ENCODE measurements at places on chromosomes 4 and X.

- H3K4me1 ChIP-seq, result no peaks in the 10 kb centered on the region
- no peaks in the 10 kb centered on the region for H3K36me3 ChIP-seq
- no peak overlapping the region for H3K27ac ChIP-seq
Observed at GRCh38 chrX:25028726-25029125, 13.0 kb upstream of the ARX start.

DNA sequence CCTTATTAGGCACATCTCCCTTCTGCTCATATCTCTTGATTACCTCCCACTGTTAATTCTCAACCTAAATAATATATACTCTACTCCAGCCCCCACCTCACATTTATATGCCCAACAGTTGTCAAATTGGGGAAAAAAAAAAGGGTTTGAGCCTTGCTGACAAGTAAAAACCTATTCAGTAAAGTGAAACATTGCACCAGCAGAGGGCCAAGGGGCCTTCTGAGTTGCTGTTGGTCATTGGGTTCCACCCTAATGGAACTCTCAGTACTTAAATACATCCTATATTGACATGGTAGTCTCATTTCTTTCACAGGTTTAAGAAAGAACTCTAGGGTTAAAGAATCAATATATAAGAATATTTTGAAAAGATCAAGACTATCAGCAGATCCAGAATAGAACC is 362.2 kb downstream of the SMARCA1 start:
- H3K27me3 ChIP-seq, result no peaks in the 10 kb centered on the region
- no peak for ATAC-seq
- H3K27ac ChIP-seq, result no peak overlapping the region
- H3K36me3 ChIP-seq, result no peaks in the 10 kb centered on the region
- no peak overlapping the region for H3K4me3 ChIP-seq
- no peaks in the 10 kb centered on the region for H3K4me1 ChIP-seq

DNA sequence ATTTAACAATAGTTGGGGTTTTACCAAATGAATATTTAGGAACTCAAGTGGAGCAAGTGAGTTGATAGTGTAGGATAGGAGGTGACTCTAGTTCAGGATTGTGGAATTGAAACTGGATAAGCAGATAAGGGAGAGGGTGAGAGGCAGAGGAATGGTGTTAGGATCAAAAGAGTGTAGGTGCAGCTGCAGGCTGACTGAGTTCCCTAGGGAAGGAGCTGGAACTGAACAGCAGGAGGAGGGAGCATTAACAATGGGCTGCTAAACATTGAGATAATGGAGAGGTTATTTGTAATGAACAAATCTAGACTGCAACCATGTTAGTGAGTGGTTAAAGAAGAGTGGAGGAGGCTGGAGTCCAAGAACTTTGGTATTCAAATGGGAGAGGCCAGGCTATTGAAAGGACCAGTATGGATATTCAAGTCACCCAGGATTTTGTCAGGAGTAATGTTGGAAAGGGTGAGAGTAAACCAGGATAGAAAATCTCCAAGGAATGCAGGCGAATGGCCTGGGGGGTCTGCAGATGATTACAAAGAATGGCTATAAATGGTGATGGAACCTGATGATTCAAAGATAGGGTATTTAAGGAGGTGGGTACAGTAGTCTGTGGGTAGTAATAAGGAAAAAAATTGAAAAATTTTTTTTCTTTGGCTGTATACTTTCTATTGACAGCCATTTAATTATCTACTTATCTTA is 497.1 kb upstream of the TENM3 start:
- no peaks in the 10 kb centered on the region for H3K27me3 ChIP-seq
- H3K4me1 ChIP-seq, result no peaks in the 10 kb centered on the region

DNA sequence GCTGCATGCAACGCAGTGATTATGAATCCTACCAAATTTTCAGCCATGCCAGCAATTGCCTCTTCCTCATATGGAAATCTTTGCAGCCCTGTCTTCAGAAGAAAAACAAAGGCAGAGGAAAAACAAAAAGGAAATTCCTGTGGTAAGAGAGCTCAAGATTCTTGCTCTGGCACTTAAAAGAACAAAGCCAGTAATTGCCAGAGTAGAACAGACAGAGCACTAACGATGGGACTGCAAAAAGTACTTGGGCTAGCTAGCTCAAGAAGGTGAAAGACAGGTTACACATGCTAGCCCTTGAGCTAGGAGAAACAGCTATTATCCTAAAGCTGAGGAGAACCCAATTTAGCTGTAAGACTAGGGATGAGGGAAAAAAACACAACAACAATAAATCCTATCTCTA is 582.3 kb downstream of the KCNIP4 start:
- no peaks in the 10 kb centered on the region for H3K27me3 ChIP-seq
- ATAC-seq, result no peak
- H3K27ac ChIP-seq, result no peak overlapping the region

DNA sequence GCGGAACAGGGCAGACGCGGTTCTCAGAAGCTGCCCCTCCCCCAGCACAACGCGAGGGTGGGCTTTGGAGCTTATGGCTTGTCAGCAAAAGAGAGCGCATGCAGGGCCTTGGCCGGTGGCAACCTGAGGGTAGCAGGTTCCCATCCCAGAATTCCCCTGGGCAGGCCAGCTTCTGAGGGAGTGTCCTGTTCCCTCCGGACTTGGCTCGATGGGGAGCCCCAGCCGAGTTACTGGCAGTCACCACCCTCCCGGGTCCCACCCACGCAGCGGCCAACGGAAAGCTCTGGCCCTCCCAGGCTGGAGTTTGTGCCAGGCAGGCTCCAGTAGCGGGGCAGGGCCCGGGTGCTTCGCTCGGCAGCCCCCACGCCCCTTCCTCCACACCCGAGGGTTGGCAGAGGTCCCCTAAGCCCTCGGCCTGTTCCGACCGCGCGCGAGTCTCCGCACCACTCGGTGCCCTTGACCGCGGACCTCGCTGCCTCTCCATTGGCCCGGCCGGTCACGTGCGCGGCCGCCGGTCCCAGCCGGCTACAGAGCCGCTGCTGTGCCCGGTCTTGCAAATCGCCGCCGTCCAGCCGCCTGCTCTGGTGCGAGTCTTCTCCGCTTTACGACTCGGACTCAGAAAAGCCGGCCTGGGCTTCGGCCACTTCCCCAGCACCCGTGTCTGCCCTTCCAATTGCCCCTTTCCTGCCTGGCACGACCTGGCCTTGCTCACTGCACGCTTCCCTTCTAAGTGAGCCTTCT is 20.9 kb upstream of the MTM1 start:
- no peaks in the 10 kb centered on the region for H3K27me3 ChIP-seq
- H3K4me1 ChIP-seq, result peaks cover 23% of the 10 kb centered on the region
- peak overlapping the region; percentile 47 for H3K4me3 ChIP-seq
- H3K36me3 ChIP-seq, result no peaks in the 10 kb centered on the region
- peak; percentile 89 for ATAC-seq
- H3K27ac ChIP-seq, result peak overlapping the region; percentile 78

- H3K4me1 ChIP-seq, result no peaks in the 10 kb centered on the region
- H3K27me3 ChIP-seq, result no peaks in the 10 kb centered on the region
Observed at GRCh38 chrX:7266288-7266687, 118.3 kb upstream of the PUDP start.

DNA sequence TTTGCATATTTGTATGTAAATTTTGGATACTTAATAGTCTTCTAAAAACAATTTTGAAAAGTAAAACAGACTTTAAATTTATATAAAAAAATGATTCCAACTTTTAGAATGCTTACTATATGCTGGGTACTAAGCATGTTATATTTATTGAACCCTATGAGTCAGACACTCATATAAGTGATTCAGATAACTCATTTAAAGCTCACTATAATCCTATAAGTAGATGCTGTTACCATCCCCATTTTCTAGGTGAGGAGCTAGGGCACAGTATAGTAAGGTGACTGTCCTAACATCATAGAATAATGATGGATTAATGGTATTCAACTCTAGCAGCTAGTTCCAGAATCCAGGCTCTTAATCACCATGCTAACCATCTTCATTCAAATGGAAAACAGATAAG is 877.0 kb upstream of the GRID2 start:
- H3K36me3 ChIP-seq, result no peaks in the 10 kb centered on the region
- no peaks in the 10 kb centered on the region for H3K4me1 ChIP-seq
- no peak overlapping the region for H3K4me3 ChIP-seq
- H3K27me3 ChIP-seq, result no peaks in the 10 kb centered on the region

GRCh38 chr4:140857111-140857510 is 100.9 kb upstream of the TBC1D9 start:
- H3K4me3 ChIP-seq, result no peak overlapping the region
- H3K36me3 ChIP-seq, result no peaks in the 10 kb centered on the region
- no peak for ATAC-seq
- H3K27me3 ChIP-seq, result no peaks in the 10 kb centered on the region

DNA sequence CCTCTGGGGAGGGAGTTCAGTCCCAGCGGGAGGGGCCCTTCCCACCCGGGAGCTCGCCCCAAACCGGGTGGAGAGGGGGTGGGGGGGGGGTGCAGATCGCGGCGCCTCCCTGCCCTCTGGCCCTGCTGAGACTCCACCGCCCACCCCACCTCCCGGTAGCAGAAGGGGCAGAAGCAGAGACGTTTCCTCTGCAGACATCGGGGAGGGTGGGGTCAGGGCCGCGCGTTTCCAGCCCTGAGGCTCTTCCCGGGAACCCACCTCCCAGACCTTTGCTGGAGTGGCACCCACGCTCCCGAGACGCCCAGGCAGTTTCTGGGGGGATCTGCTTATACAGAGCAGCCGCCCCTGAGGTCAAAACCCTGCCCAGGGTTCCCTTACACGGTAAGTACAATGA is 30.2 kb downstream of the CPLX1 start:
- H3K27me3 ChIP-seq, result peaks cover 82% of the 10 kb centered on the region
- no peak for ATAC-seq
- H3K27ac ChIP-seq, result no peak overlapping the region

DNA sequence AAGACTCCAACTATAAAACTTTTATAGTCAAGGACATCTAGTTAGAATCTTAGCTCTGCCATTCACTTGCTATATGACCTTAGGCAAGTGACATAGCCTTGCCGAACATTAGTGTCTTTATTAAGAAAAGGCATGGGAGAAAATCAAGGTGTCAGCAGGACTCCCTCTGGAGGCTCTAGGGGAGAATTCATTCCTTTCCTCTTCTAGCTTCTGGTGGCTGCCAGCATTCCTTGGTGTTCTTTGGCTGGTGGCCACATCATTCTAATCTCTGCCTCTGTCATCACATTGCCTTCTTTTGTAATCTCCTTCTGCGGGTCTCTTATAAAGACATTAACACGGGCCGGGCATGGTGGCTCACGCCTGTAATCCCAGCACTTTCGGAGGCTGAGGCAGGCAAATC is 99.8 kb downstream of the PPP1R2C start:
- no peaks in the 10 kb centered on the region for H3K36me3 ChIP-seq
- H3K27me3 ChIP-seq, result no peaks in the 10 kb centered on the region
- no peak for ATAC-seq
- H3K4me3 ChIP-seq, result no peak overlapping the region
- no peaks in the 10 kb centered on the region for H3K4me1 ChIP-seq
- H3K27ac ChIP-seq, result no peak overlapping the region

- no peak for ATAC-seq
- no peaks in the 10 kb centered on the region for H3K36me3 ChIP-seq
- H3K4me3 ChIP-seq, result no peak overlapping the region
- peak overlapping the region; percentile 33 for H3K27ac ChIP-seq
- peaks cover 28% of the 10 kb centered on the region for H3K27me3 ChIP-seq
Observed at GRCh38 chr4:95544113-95545103, 4.4 kb downstream of the UNC5C start.

- no peaks in the 10 kb centered on the region for H3K36me3 ChIP-seq
- H3K27ac ChIP-seq, result no peak overlapping the region
- H3K4me1 ChIP-seq, result no peaks in the 10 kb centered on the region
- H3K27me3 ChIP-seq, result no peaks in the 10 kb centered on the region
Observed at GRCh38 chr4:37631551-37631950, 54.6 kb downstream of the RELL1 start.

DNA sequence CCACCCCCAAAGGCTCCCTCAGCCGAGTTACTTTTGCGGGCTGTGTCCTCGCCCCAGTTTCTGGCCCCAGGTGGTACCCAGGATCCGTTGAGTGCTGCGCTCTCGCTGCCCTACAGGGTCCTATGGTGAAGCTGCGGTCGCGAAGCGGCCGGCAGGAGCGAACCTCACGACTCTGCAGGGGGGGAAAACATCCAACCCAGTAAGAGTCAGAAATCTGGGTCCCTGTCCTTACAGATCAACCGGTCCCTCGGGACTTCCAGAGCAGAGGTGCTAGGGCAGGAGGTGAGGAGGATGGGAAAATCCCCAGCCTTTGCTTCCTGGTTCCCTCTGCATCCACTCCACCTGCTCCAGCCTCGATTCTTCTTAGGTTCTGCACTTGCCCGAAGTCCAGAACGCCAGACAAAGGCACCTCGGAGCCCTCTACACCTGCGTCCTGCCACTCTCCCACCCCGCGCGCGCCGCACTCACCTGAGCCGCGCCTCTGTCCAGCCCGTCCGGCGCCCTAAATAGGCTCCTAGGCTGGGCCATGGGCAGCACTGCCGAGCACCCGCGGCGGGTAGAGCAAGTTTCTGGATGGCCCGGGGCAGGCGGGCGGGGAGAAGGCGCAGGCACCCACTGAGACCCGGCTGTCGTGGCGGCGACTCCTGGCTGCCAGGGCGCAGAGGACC is at the start of gene HS3ST1:
HS3ST1 (minus strand) TSS at position 664 of the 668 bp plus-strand sequence. CDS start 28,889 bp downstream, outside the sequence.
- peak within 1 kb of the TSS; percentile 69 for H3K27ac ChIP-seq
- H3K4me3 ChIP-seq, result peak within 1 kb of the TSS; percentile 24
- no peaks in the 10 kb centered on the region for H3K4me1 ChIP-seq
- no peaks in the 10 kb centered on the region for H3K36me3 ChIP-seq

DNA sequence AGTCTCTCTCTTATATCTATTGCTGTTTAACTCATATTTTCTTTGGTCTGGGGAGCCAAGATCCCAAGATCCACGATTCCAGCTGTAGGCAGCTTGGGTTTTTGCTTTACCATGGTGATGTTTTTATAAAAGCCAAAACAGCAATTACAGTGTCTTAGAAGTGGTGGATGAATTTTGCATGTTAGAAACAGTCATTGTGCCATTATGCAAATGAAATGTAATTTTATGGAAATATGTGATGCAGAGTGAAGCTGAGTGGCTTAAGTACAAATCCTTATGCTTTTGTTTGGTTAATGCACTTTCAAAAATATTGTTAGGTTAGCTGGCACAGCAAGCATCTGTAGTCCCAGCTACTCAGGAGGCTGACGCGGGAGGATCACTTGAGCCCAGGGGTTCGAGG is 32.8 kb upstream of the PTTG2 start:
- peaks cover 39% of the 10 kb centered on the region for H3K4me1 ChIP-seq
- H3K27ac ChIP-seq, result no peak overlapping the region
- no peaks in the 10 kb centered on the region for H3K27me3 ChIP-seq
- no peak for ATAC-seq
- H3K4me3 ChIP-seq, result no peak overlapping the region

GRCh38 chr4:25727711-25728493 is 72.3 kb downstream of the SLC34A2 start:
- no peak for ATAC-seq
- no peaks in the 10 kb centered on the region for H3K36me3 ChIP-seq
- no peak overlapping the region for H3K27ac ChIP-seq
- H3K4me3 ChIP-seq, result no peak overlapping the region
- no peaks in the 10 kb centered on the region for H3K4me1 ChIP-seq
